Left kidney (tissue), 8 donors: ENCODE measurements at places on chromosomes 16 and 17. TPM values are rescaled to one million over a fixed set of nuclear protein-coding genes. Genes with fewer than 3 reads are reported as not detected.

- DNase-seq: no peak
Measured at GRCh38 chr17:79960788-79961522, 74.7 kb downstream of the TBC1D16 start.

HAP1 gene
- 1.3 TPM for polyA plus RNA-seq

DNA sequence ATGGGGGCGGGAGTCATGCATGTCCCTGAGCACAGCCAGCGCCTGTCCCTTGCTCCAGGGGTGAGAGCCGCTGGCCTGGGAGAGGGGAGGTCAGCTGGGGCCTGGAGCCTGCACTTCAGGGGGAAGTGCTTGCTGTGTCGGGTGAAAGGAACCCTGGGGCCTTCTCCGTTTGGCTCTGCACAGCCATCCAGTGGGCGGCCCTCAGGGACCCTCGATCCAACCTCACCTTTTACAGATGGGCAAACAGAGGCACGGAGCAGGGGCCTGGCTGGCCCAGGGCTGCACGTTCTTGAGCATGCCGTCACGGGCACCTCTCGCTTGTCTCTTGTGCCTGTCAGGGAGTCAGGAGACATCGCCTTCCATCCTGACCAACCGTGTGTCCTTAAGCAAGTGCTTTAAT lies 1.8 kb downstream of the SNX20 start:
- no peak for DNase-seq

- DNase-seq: no peak
Measured at GRCh38 chr17:75240394-75241142, 20.8 kb downstream of the GGA3 start.

- no peak for DNase-seq
Measured at GRCh38 chr17:74694081-74694480, 18.6 kb downstream of the CD300LF start.

DNA sequence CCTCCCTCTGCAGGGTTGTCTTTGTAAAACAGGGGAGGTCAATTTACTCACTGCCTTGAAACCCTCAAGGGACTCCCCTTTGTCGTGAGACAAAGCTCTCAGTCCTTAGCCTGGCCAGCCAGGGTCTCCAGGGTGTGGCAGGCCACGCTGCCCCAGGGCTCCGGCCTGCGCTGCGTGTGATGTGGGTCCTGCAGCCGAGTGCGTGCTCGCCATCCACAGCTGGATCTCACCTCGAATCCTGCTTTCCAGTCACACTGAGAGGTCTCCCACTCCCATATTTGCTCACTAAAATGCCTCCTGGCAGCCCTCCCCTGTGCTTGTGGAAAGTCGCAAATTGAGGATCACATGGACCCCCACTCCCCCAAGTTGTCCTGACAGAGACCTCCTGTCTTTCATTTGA lies 10.0 kb upstream of the CLEC18C start:
- no peak for DNase-seq

- peak; percentile 88 for DNase-seq
Measured at GRCh38 chr16:49639739-49640431, 216.0 kb downstream of the ZNF423 start.

DNA sequence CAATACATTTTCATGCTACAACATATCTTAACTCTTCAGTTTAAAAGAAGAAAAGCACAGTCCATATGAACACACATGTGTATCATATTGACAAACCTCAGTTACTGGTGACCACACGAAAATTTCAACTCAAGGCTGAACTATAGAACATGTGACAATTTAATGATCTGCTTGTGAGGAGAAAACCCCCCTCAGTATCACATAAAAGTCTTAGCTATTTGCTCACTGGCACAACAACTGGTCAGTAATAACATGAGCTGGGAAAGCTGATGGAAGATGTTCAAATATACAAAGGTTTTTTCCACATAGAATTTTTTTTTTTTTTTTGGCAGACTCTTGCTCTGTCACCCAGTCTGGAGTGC lies 19.5 kb downstream of the ZNF652 start:
- no peak for DNase-seq

- peak; percentile 10 for DNase-seq
Measured at GRCh38 chr17:18859256-18859655, 1.3 kb downstream of the PRPSAP2 start.

- DNase-seq: no peak
Measured at GRCh38 chr17:45038728-45039634, 12.5 kb downstream of the DCAKD start.

GRCh38 chr16:57277586-57277985 lies 6.9 kb downstream of the PLLP start:
- DNase-seq: no peak

- no peak for DNase-seq
Measured at GRCh38 chr16:88437367-88437964, 15.6 kb upstream of the ZFPM1 start.

CCDC102A gene
- polyA plus RNA-seq: 13.9 TPM

GRCh38 chr16:52016387-52016786 lies 530.6 kb downstream of the TOX3 start:
- DNase-seq: no peak

DNA sequence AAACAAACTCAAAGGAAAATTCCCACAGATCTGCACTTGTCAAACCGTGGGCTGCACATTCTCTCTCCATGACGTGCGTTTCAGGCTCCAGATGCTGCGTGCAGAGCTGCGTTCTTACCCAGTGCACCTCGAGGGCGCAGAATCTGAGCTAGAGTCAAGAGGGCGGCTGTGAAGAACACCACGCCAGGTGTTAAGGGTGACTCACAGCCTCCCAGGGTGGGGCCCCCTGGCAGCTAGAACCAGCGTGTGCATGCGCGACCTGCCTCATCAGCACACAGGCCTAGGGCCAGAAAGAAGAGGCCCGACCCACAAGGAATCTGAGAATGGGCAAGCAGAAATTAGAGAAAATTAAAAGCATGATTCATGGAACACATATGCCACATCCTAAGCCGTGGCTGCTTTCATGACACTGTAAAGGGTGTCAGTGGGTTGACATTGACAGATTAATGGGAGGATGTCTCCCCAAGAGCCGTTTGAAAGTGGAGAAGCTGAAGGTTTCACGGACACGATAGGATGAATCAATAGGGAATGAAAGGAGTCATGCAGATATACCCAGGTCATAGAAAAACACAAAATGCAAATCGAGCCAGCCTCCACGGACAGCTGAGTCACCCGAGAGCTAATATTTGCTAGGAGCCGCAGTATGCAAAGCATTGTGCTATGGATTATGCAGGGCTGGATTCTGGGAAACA lies 29.0 kb downstream of the MARCHF10 start:
- DNase-seq: no peak

DNA sequence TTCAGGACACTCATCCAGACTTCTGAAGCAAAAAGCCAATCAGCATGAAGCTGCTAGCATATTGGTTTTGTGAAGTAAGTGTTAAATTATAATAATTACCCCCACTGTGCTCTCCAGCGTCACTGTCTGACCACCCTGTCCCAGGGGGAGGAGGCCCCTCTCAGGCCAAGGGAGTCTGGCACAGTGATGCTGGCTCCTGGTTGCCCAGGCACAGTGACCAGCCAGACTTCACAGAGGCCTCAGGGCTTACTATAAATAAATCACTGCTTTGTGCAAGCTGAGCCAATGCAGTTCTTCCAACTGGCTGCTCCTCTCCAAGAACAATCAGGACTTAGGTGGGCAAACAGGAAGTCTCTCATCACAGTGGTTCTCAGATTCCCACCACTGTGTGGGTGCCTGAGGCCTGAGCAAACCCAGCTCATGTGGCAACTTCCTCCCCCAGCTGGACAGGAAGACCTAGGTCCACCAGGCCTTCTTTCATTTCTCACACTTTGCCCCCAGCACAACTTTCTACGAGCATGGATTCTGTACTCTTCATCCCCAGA lies 1.7 kb upstream of the DBNDD1 start:
- no peak for DNase-seq

- no peak for DNase-seq
Measured at GRCh38 chr17:66701462-66701861, 133.5 kb upstream of the CACNG5 start.

PDILT gene
- polyA plus RNA-seq: 0.33 TPM

DNA sequence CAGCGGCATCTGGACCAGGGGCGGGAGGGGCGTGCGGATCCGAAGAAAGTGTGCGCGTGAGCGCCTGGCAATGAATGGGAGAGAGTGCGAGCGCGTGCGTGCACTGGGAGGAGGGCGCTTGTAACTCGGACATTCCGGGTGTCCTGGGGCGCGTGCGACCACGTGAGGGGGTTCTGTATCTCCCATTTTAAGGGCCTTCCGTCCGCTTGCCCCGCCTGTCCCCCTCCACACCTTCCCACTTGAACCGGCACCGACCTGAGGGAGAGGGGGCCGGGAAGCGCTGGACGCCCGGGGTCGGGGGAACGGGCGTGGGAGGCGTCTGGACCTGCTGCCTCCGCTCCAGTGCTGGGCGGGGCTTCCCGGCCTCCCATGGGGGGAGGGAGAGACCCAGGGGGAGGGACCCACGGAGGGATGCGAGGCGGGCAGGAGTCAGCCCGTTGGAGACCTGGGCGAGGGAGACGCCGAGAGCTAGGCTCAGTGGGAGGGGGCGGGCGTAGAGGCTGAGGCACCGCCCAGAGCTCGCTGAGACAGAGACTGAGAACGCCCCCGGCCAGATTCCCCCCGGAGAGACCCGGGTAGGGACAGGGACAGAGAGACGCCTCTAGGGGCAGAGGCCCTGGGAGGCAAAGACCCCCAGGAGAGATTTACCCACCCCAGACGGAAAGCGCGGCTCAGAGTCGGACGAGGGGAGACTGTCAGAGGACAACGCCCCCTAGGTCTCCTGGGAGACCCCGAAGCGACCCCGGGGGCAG lies at the start of gene KREMEN2:
Gene KREMEN2, plus strand, starts transcription at position 553 of the 752 bp plus-strand sequence. CDS start 246 bp downstream, outside the sequence.
- no peak for DNase-seq

DNA sequence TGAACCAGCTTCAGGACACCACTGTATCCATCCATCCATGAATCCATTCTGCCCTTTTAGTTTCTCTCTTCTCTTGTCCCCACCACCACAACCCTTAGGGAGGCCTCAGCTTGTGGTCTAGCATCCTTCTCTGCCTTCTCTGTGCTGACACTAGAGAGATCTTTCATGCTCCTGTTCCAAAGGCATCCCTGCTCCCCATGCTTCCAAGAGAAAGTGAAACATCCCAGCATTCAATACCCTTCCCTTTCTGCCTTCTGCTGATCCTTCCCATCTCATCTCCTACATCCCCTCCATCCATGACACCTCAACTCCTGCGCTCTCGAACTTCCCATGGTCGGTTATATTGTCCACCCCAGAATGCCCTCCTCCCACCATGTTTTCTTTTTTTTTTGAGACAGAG lies 10.0 kb downstream of the RAPGEFL1 start:
- DNase-seq: no peak

GPT2 gene
- 34.3 TPM for polyA plus RNA-seq

- no peak for DNase-seq
Measured at GRCh38 chr17:73203788-73204479, 11.1 kb downstream of the COG1 start.

DNA sequence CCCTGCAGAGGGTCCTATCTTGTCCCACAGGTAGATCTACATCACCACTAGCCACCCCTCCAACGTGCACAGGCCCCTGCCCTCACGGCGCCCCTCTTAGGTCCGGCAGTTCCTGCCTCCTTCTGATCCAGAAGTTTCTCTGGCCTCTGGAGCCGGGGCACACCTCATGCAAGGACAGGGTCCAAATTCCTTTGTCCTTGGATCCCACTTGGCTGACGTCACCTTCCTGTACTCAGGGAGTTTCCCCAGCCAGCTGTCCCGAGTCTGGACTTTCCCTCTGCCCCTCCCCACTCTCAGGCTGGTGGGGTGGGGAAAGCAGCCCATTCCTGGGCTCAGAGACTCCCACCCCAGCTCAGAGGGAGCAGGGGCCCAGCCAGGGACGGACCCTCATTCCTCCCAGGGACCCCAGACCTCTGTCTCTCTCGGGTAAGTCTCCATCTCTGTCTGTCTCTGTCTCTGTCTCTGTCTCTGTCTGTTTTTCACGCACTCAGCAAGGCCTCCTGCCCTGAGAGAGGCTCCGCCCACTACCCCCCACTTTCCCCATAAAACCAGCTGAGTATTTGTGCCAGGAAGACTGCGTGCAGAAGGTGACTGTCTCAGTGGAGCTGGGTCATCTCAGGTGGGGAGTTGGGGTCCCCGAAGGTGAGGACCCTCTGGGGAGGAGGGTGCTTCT lies at the start of gene IL32:
Gene IL32, plus strand, starts transcription at position 572 of the 673 bp plus-strand sequence. CDS start 172 bp downstream, outside the sequence.
- no peak for DNase-seq

- DNase-seq: no peak
Measured at GRCh38 chr16:15854906-15855703, 1.7 kb downstream of the MYH11 start.

DNA sequence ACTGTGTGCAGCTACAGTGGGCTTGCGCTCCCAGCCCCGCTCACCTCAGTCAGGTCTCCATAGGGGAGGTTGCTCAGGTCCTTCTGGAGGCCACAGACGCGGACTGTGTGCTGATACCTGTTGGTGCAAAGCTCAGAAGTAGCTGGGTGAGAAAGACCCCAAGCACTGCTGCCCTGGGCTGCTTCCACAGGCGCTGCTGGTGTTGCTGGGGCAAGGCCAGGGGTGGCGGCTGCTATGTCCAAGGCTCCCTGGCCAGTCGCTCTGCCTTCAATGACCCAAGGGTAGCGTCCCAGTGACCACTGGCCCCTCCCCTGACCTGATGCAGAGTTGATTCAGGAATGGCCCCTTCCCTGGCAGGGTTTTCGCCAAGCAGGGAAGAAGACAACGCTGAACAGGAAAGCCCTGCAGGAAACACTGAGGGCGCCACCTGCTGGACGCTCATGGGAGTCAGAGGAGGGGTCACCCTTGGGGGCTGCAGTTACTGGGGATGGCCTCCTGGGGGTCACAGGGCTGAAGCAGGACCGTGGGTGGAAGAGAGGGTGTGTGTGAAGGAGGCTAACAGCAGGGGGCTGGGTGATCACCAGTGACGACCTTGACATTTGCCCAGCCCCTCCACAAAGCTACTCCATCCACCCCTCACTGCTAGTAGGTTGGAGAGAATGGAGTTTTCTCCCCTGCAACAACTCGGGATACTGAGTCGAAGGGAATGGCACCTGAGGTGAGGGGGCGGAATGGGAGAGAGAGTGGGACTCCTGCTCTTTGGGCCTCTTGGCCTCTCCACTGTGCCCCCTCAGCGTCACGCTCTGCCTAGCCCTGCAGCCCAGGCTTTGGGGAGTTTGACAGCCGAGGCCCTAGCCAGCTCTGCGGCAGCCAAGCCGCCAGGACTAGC lies 38.3 kb downstream of the ABCC12 start:
- peak; percentile 45 for DNase-seq

RAC3 gene
- polyA plus RNA-seq: 10.1 TPM

- no peak for DNase-seq
Measured at GRCh38 chr17:14921936-14922335, 343.2 kb downstream of the PMP22 start.

ASPA gene
- polyA plus RNA-seq: 33.2 TPM

MPP2 gene
- polyA plus RNA-seq: 6.4 TPM

DNA sequence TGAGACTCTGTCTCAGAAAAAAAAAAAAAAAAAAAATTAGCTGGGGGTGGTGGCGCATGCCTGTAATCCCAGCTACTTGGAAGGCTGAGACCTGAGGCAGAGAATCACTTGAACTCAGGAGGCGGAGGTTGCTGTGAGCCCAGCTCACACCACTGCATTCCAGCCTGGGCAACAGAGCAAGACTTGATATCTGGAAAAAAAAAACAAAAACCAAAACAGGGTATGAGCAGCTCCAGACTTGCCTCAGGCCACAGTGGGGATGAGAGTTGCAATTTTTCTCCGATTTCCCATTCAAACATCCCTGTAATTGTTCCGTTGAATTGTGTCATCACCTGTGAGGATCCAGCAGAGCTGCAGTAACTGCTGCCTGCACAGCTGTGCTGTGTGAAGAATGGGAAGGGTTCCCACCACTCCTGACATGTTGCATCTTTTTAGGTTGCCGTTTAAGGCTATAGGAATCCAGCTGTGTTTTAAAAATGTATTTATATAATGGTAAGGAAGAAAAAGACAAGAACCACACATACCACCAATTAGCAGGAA lies 150.0 kb downstream of the VPS53 start:
- DNase-seq: no peak

- peak; percentile 61 for DNase-seq
Measured at GRCh38 chr17:491086-492021, 138.7 kb upstream of the RPH3AL start.

- DNase-seq: no peak
Measured at GRCh38 chr17:48328457-48328856, 101.6 kb downstream of the SKAP1 start.
